ENCODE measurements at places on chromosomes 2 and 18.

- no peak for DNase-seq
Measured at GRCh38 chr2:224884188-224884587, 158.1 kb downstream of the DOCK10 start.

- DNase-seq, result no peak
Measured at GRCh38 chr2:14094592-14094991, 537.9 kb upstream of the LRATD1 start.

- no peak for DNase-seq
Measured at GRCh38 chr2:100200985-100201384, 58.6 kb upstream of the AFF3 start.

- DNase-seq, result no peak
Measured at GRCh38 chr18:36295880-36296301, 1.6 kb upstream of the FHOD3 start.

DNA sequence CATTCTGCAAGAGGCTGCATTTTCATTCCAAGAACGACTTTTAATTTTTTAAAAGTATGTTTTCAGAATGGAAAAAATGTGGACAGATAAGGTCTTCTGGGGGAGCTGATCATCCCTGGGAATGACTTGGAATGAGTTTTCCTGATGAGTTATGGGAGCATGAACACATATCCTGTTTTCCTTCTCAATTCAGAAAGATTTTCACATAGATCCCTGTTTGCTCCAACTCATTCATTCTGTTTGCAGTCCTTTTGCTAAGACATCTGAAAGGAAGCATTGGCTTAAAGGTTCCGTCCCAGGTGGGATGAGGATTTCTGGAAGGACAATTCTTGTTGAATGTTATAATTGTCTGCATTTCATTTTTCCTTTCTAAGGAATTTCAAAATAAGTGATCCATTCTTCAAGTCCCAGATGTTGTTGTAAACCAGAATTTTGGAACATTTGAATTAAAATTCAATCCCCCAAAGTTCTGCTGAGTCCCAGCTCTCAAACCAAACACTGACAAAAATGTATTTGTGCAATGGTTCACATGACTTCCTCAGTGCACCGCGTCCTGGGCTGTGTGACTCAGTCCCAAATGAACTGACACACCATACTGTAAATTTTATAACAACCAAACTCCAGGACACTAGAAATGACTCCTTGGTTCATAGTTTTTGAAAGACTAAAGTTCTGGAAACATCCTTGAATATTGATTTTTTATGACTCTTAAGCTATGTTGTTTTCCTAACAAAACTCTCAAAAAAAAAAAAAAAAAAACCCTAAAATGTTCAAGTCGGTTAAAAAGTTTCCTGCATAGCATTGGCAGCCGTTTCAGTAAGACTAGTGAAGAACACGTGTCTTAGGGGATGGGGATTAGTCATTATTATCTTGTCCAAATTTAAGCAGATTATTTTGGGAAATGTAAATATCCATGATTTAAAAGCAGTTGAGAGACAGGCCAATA, 281.8 kb upstream of the TCF4 start:
- no peak for DNase-seq

DNA sequence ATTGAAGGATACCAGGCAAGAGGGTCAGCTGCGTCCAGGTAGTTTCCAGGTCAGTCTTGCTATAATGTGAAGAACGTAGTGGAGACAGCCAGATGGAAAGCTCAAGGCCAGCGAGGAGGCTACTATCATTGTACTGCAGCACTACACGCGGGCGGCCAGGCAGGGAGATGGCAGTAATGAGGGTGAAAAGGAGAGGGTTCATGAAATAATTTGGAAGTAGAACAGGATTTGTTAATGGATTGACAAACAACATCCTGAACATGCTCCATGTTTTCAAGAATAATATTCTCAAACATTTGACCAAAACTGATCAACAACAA, 17.1 kb downstream of the SPIRE1 start:
- no peak for DNase-seq

DNA sequence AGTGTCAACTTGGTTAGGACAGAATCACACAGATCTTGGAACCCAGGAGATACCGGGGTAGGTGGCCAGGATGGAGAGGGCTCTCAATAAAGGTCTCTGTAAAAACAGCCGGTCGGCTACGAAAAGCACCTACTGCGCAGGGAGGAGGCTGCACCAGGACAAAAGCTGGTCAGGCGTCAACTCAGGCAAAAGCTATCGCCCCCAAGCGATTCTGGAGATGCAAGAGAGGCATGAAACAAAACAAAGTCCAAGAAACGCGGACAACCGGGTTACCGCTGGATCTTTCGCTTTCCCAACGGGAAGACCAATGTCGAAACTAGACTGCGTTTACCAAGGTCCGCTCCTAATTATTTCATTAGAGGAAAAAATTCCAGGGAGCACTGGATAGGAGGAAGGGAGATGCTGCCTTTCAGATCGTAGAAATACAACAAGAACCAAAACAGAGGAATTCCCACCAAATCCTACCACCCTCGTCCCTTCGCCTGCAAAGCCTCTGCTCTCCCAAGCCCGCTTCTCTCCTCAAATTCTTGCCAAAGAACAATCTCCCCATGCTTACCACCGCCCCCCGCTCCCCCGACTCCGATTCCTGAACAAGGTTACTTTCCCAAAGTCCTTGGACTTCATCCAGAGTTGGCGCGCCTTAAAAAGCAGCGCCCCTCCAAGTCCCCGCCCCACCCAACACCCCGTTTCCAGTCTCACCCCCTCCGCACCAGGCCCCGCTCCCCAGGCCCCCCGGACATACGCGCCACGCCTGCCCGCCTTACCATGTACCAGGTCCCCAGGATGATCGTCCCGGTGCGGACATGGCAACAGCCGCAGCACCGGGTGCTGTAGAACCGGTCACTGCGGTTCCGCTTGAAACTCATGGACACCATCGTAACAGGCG, 539 bp downstream of the LAPTM4A start:
- DNase-seq, result no peak

DNA sequence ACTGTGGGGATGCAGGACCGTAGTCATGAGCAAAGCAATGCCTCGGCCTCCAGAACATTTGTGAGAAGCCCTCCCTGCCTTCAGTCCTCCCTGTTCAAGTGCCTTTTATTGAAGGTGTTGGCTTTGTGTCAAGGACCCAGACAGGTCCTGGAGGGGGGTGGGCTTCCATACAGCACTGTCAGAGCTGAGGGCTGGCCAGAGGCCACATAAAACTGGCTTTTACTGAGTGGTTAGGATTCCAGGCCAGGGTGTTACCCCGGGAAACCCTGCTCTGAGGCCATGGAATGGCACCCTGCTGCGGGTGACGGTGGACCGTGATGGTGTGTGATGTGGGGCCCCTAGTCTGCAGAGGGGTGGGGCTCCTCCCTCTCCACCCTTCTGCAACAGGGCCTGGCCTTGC, 41.6 kb downstream of the TOGARAM2 start:
- no peak for DNase-seq

- no peak for DNase-seq
Measured at GRCh38 chr2:83826577-83826976, 632.5 kb downstream of the SUCLG1 start.

- DNase-seq, result no peak
Measured at GRCh38 chr2:10962004-10962403, 50.3 kb downstream of the KCNF1 start.

DNA sequence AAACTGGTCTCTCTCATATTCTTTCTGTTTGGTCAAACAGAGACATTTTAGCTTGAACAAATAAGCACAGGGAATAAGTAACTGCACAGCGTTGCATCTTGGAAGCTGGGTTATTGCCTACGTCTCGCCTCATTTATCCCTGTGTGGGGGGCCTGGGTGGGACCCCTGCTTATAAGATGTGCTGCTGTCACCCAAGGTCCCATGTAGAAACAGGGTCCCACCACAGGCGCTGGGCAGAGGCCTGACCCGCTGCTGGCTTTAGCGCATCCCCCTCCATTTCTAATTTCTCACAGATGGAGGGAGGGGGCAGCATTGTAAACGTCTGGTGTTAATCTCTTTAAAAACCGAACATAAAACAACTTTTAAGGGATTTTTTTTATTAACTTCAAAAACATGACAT, 207.8 kb downstream of the HDAC4 start:
- DNase-seq, result no peak

- DNase-seq, result no peak
Measured at GRCh38 chr2:12787891-12788801, 71.4 kb downstream of the TRIB2 start.

DNA sequence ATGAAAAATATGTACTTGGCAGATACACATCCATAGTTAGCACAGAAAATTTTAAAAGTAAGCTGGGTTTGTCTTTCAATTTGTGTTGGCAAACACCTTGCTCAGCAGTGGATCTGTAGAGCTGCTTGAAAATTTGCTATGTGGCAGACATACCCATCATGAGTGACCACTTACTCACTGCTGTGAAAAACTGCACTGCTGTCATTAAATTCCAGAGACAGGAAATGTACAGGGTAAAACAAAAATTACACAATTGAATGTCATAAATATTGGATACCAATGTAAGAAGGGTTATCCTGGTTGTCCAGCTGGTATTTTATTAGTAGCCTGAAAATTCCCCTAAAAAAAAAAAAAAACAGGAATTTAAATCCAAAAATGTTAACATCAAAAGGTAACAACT, 24.5 kb downstream of the NIF3L1 start:
- DNase-seq, result no peak

- no peak for DNase-seq
Measured at GRCh38 chr18:63376538-63376937, 9.5 kb upstream of the KDSR start.

GRCh38 chr2:73020657-73021370, 50.7 kb downstream of the SFXN5 start:
- DNase-seq, result no peak

DNA sequence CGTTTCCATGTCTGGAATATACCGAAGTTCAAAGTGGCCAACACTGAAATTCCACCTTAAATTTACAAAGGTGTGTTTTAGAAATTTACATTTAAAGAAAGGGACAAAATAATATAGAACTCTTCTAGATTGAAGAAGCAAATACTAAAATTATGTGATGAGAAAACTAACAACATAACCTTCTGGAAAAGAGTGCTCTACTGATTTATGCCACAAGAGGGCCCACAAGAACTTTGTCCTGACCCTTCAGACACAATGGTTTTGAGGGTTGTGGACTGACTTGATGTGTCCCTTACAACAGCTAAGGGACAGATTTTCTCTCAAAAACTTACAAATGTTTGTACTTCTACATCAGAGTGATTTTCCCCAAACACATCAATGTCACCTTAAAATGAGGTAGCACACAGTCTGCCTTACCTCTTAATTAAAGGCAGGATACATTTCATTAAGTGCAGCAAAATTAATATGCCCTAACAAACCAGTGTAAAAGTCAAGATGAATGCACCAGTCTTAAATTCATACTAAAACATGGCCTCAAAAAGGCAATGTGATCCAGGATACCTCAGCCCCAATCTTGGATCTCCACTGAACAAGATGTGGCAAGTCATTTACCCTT, 36.2 kb downstream of the EIF2AK3 start:
- DNase-seq, result no peak

DNA sequence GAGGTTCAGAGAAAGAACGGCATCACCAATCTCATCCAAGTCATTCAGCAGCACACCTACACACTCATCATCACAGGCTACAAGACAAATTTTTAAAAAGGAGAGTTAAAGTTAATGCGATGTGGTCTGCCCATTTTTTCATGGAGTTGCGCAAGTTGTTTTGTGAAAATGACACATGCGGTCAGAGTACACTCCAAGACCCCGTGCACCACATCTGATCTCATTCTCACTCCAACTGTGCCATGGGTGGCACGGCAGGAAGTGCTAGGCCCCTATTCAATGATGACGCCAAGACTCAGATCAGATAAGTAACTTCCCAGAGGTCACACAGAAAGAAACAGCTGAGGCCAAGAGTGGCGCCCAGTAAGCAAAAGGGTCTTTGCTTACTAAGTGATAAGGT, 119.8 kb downstream of the LAMA1 start:
- DNase-seq, result no peak

- DNase-seq, result no peak
Measured at GRCh38 chr18:67400502-67401117, 115.9 kb downstream of the DSEL start.

DNA sequence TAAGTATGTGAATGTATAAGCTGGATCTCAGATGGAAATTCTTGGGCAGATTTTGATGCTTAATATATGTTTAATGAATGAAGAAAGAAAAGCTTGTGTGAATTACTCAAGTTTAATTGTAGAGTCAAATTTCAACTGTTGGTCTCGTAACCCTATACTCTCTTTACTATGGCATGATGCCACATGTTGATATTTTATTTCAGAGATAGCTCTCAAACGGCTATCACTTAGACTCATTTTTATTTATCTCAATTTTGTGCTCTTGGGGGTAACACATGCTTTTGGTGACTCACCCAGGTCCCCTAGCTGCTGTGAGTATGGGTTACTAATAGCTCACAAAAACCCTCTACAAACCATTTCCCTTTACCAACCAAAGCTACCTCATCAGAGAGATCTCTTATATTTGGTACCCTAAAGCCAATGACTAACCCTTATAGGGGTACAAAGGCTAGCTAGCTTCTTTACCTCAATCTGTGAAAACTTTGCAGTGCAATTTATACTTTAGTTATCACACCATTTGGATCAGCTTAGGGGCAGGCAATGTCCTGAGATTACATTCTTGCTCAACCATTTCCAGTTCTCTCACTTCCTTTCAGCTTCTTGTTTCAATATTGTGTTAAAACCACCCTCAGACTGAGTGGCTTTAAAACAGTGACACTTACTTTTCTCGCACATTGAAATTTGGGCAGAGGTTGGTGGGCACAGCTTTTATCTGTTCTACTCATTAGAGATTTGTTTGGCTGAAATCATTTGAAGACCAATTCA, 240.3 kb downstream of the CDH7 start:
- DNase-seq, result no peak

DNA sequence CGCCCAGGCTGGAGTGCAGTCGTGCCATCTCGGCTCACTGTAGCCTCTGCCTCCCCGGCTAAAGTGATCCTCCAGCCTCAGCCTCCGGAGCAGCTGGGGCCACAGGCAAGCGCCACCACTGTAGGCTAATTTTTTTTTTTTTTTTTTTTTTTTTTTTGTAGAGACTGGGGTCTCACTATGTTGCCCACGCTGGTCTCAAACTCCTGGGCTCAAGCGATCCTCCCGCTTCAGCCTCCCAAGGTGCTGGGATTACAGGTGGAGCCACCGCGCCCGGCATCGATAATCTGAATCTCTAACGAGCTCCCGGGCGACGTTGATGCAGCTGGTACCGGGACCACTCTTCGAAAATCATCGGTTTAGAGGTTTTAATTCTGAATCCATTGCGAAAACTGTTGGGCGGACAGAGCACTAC, 520 bp upstream of the CYP20A1 start:
- no peak for DNase-seq

- DNase-seq, result no peak
Measured at GRCh38 chr2:72128059-72128842, 19.4 kb downstream of the CYP26B1 start.

DNA sequence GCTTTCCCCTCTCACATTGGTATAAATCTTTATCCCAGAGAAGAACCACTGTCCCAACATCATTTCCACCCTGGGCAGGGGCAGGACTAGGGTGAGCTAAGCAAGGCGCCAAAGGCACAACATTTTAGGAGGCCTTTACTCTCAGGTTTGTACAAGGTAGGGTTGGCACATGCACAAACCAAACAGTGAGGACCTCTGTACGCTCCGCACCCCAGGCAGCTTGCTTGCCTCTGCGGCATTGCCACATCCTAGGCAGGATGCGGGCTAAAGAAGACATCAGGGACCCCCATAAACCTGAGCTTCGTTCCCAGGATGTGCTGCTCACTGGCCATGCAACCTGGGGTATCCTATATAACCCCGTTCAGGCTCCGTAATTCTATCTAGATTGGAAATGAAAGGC, 128.1 kb upstream of the DAPL1 start:
- no peak for DNase-seq

- no peak for DNase-seq
Measured at GRCh38 chr2:233346930-233347329, 7.4 kb upstream of the DGKD start.

- DNase-seq, result no peak
Measured at GRCh38 chr2:126686841-126687485, 31.0 kb downstream of the GYPC start.
